Hematopoietic multipotent progenitor cell (in vitro differentiated cells): ENCODE measurements at places on chromosomes 11 and 22. TPM values are rescaled to one million over a fixed set of nuclear protein-coding genes. Genes with fewer than 3 reads are reported as not detected.

Gene SUSD2
- total RNA-seq, result 0.81 TPM

Gene UCP3
- total RNA-seq, result 2.4 TPM

Gene RPL27A
- total RNA-seq, result 1,658 TPM

Gene TTC36
- total RNA-seq, result 1.1 TPM

Gene SLC5A12
- not detected for total RNA-seq

Gene APOA5
- not detected for total RNA-seq

Gene TSGA10IP
- not detected for total RNA-seq

Gene GAB4
- 0.81 TPM for total RNA-seq

Gene NXPE4
- total RNA-seq, result not detected

Gene OR2AG1
- under 0.01 TPM for total RNA-seq

Gene APOL2
- total RNA-seq, result 53.9 TPM

Gene GDPD5
- 5.7 TPM for total RNA-seq

Gene OTOG
- not detected for total RNA-seq

Gene KCNJ4
- total RNA-seq, result 0.27 TPM

Gene ANKK1
- total RNA-seq, result under 0.01 TPM

Gene PHOX2A
- not detected for total RNA-seq

Gene FXYD6
- 1.3 TPM for total RNA-seq
